Ascending aorta (tissue), 2 donors: ENCODE measurements at places on chromosomes 16 and 17. TPM values are rescaled to one million over a fixed set of nuclear protein-coding genes. Genes with fewer than 3 reads are reported as not detected.

DNA sequence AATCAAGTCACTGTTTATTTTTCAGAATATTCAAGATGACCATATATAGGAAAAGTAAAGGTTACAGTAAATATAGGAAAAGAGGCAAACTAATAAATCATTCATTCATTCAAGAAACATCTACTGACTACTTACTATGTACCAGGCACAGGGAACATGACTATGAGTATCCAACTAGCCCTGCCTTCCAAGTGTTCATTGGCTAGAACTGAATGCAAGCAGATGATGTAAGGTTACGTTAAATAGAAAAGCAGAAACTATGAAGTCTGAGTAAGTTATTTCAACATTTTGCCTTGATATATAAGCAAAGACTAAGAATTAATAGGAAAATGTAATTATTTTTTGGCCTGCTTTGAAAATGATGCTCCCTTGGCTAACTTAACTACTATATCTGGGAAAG is 36.7 kb downstream of the SPAG9 start:
- H3K27ac ChIP-seq: no peak overlapping the region
- H3K4me3 ChIP-seq: no peak overlapping the region
- DNase-seq: no peak

DNA sequence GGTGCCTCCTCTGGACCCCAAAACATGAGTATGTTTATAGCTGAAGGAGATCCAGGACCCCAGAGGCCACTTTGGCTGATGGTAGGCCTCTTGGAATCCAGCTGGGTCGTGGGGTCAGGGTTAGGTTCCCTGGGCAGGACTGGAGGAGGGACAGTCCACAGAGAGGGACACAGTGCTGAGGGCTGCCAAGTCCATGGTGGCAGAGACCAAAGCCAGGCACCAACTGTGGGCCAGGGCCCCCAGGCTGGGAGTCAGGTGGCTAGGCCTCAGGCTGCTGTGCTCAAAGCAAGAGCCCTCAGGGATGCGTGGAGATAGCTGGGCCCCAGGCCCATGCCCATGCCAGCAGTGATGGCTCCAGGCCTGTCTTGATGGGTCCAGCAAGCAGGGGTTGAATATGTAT is 44.1 kb downstream of the RAB11FIP4 start:
- H3K4me1 ChIP-seq: no peaks in the 10 kb centered on the region
- H3K4me3 ChIP-seq: no peak overlapping the region
- DNase-seq: no peak

CNGB1 gene
- not detected for total RNA-seq

ZFP3 gene
- 0.21 TPM for total RNA-seq
